ENCODE measurements at places on chromosomes 7 and 10.

DNA sequence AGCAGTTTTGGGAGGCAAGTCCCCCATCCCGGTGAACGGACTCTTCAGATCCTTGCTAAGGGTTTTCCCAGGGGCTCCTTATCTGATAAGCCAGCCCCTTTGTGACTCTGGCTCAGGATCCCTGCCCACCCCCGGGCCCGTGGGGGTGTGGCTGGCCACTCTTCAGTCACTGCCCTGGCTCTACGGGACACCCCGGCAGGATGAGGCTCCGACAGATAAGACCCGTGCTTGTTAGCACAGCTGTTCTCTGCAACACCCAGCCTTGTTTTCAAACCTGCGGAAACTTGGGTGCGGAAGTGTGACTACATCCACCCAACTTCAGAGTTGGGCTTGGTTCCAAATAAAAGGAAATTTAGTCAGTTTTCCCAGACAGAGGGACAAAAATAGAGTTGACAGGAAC, 66.7 kb upstream of the PODXL start:
- no peak for DNase-seq

DNA sequence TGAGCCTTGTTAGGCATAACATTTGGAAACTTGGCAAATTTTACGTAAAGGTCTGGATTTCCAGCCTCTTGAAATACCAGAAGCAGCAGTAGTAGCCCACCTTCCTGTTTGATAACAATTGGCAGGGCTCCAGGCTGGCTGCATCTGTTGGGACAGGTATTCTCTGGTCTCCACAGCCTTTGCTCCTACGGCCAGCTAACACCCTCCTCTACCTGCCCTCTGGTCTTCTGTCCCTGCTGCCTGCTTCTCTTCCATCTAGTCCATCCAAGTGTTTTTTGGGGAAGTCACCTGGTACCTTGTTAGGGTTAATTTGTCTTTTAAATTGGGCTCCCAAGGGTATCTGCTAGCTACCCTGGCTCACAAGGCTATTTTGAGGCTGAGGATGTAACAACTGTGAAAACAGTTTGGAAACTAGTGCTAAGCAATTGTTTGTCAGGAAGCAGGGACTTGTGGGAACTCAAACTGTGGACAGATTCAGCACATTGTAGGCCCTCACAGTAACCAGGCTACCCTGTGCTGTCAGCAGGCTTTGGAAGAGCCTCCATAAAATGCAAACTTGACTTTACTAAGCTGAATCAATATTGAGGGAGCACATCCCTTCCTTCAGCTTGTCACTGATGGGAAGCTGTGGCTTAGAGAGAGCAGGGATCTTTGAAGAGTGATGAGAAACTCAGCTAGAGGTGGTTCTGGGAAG, 8.5 kb downstream of the RPS24 start:
- no peak for DNase-seq

- no peak for DNase-seq
Observed at GRCh38 chr10:16314259-16314658, 122.6 kb upstream of the PTER start.

DNA sequence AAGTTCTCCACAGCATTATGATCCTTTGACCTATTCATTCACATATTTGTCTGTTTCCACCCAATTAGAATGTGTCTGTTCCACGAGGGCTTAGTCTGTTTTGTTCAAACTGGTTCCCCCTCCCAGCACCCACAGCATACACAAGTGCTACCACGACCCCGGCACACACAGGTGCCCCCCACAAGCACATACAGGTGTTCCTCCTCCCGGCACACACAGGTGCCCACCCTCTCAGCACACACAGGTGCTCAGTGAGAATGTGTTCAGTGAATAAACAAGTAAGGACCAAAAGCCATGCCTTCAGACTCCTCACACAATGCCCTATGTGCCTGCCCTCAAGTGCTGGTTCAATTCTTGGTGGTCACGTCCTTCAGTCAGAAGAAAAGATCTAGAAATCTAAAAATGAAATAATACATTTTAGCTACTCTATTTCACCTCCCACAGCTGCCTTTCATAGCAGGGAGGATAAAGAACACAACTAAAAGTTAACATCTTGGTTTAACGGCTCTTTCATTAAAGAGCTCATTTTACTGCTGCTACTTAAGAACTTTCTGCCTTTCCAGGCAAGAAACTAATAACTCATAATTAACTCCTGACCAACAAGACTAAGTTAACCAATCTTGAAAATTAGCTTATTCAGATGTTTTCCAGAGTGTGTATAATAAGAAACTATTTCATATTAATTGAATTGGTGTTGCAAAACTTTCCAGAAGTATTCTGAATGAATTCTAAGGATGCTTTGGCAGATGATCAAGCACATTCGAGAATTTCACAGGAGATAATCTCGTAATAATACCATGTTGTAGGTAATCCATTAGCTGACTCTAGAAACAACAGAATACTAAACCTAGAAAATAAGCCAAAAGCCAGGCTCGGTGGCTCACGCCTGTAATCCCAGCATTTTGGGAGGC, 2.3 kb downstream of the DNMBP start:
- DNase-seq, result no peak

DNA sequence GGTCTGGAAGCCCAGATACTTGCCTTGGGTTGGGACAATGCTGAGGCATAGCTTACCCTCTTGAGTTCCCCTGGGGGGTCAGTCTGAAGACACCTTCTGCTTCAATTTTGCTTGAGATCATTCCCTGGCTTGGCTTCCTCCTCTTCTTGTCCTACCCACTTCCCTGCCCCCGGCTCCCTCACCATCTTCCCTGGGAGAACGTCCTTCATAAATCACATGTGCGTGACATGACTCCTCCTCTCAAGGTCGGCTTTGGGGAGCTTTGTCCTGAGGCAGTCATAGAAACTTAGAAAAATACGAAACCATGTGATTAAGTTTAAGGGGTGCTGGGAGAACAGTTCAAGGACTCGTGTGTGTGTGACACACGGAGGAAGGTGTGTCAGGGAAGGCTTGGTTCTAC, 122.6 kb downstream of the SH2D4B start:
- no peak for DNase-seq

- DNase-seq, result no peak
Observed at GRCh38 chr10:104333032-104333727, 5.1 kb downstream of the ITPRIP start.

All from NCI-H1092 (cell line).